Mammary microvascular endothelial cell (primary cell): ENCODE measurements at places on chromosomes 7 and 10. TPM values are rescaled to one million over a fixed set of nuclear protein-coding genes. Genes with fewer than 3 reads are reported as not detected.

SFRP5 gene
- total RNA-seq = not detected in 2 replicates

MEOX2 gene
- 28.0 and 34.8 TPM in 2 replicates for total RNA-seq

SMC3 gene
- 31.8 and 35.9 TPM in 2 replicates for total RNA-seq

PPP1R3A gene
- total RNA-seq = not detected in 2 replicates

ACTA2 gene
- total RNA-seq = 44.5 and 48.4 TPM in 2 replicates

PNLIPRP2 gene
- not detected in 2 replicates for total RNA-seq

SLC35G1 gene
- total RNA-seq = 2.9 and 4.9 TPM in 2 replicates

ZNF365 gene
- total RNA-seq = 0.20 and 0.33 TPM in 2 replicates

TMEM176B gene
- total RNA-seq = not detected in 2 replicates

CC2D2B gene
- not detected in 2 replicates for total RNA-seq

LRRD1 gene
- total RNA-seq = 0.07 TPM in 1 of 2 replicates, not detected in the other

SIRT1 gene
- 8.3 TPM in 2 replicates for total RNA-seq

TAS2R4 gene
- not detected in 2 replicates for total RNA-seq

UCMA gene
- total RNA-seq = not detected in 2 replicates

PLEKHS1 gene
- total RNA-seq = not detected in 2 replicates

HILPDA gene
- 8.7 and 15.1 TPM in 2 replicates for total RNA-seq
